ENCODE measurements at places on chromosomes 3 and 15.

DNA sequence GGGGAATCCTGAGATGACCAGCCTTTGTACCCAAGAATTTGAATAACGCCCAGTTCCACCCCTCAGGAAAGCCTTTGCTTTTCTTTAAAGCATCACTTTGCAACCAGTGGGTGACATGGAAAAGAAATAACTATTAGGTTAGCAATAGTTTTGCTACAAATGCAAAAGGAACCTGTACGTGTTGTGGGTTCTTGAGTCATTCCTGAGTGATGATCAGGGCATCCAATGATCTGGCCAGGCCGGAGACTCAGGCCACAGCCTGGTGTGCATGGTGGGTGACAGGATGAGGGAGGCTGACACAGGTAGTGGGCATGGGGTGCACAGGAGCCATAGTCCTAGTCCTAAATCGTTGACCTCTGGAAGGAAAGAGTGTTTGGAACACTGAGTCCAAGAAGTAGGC is 321.4 kb upstream of the IL12A start:
- no peak for DNase-seq

- no peak for DNase-seq
Measured at GRCh38 chr3:36786921-36787890, 22.9 kb upstream of the DCLK3 start.

DNA sequence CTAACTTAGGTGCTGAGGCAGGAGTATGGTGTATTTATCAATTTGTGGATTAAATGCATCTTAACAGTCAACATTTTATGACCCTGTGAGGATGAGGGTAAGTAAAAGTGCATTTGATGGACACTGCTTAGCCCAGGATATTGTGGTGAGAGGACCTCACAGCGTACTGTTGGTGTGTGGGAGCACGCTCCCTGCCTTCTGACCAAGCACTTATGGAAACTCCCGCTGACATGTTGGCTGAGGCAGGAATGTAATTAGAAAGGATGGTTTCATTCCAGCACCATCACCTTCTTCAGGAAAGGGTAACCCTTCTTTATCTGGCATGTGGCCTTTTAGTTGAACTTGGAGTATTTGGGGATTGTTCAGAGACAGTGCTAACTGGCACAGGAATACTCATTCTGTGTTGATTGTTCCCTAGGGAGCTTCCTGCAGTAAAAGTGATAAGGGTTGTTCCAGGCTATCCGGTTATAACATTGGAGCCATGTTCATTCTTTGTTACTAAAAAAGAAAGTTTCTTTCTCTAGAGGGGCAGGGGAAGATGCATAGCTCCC is 11.7 kb upstream of the FSTL1 start:
- DNase-seq: no peak

DNA sequence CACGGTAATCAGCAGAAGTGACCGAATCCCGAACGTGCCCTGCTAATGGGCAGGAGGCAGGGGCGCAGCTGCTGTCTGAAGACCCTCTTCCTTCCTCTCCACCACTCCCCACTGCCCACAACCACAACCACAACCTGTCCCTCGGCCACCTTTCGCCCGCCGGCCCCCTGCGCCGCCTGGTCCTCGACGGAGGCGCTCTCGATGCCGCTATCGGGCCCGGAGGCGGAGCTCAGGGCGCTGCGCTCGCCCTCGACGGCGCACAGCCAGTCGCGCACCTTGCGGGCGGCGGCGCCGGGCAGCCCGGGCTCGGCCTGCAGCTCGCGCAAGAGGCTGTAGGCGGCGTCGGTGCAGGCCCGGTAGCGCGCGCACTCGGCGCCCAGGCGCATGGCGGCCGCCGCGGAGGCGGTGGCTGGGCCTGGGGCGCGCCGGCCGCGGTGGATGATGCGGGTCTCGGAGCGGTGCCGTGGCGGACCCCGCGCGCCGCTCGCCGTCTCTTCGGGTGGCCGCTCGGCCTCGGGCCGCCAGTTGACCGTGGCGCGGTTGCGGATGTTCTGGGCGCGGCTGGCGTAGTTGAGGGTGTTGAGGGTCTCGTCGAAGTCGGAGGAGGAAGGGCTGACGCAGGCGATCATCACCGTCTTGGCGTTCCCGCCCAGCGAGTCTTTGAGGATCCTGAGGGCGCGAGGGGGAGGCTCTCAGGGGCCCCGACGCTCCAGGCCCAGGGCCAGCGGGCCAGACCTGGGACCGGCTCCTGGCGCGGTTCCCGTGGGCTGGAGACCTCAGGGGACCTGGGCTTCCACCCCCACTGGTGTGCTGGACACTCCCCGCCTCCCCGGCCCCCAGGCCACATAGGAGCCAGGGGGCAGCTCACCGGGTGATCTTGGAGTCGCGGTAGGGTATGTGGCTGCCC is 6.9 kb downstream of the KIF7 start:
- no peak for DNase-seq

DNA sequence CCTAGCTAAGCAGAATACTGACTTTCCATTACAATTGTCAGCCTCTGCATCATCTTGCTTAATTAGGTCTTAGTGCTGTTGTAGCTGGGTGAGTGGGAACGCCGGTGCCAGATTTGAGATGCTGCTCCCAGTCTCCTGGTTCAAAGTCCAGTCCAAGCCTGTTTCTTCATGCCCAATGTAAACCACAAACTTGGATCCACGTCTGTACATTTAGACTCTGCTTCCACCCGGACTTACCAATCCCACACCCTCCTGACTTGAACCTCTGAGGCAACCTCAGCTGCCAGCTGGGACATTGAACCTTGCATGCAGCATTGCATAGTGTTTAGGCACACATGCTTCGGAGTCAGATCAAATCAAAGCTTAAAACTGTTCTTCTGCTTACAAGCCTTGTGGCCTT is 43.0 kb downstream of the BCL2L10 start:
- no peak for DNase-seq

DNA sequence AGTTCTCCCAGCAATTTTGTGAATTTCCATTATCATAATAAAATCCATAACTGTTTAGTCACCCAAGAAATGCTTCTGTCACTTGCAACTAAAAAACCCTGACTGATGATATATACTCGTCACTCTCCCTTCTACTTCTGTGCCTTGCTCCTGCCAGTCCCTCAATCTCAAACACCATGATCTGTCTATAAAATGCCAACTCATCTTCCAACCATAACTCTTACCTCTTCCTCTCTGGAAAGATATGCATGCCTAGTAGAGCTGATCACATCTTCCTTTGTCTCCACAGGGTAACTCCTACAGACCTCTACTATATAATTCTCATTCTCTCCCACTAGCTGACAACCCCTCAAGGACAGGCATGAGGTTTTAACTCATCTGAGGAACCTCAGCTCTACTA is 5.2 kb upstream of the VEPH1 start:
- no peak for DNase-seq

DNA sequence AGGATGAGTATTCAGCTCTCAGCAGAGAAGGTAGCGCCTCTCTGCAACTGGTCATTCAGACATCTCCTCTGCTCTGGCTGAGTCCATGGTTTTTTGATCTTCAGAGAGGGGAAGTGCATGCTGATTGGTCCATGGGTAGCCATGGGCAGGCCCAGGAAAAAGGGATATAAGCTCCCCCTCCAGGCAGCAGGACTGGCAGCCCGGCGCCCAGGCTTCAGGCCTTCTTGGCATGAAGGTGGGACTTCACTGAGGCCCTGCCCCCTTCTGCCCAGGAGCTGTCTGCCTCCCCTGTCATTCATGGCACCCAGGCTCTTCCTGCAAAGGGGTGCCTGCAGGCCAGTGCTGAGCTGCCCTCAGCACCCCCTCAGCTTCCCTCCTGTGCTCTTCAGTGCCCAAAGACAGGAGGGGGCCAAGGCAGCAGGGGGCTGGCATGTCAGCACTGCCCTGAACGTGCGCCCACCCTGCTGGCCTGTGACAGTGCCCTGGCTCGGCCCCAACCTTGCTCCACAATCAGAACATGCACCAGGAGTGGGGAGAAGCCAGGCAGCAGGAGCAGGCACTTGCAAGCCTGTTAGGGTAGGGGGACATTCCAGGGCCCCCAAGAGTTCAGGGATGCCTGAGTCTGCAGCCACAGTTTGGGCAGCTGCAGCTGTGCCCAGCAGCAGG is 13.8 kb upstream of the NR1I2 start:
- DNase-seq: no peak

DNA sequence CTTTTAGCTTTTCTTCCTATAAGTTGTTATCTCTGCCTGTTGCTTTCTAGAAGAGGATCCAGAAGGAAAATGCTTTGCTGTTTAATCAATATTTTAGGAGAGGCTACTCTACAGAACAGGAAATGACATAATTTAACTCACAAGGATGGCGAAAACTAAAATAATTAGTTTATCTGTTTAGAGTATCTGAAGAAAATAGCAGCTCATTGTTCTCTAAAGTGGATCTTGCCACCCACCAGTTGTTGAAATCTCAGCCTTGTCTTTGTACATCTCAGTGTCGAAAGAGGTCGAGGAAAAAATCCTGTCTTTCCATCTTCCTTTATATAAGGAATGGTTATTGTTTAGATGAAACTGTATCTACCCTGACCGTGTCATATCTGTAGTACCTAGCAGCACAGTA is 126.6 kb downstream of the ZNF609 start:
- no peak for DNase-seq

- DNase-seq: no peak
Measured at GRCh38 chr3:185824051-185825005, 514 bp downstream of the IGF2BP2 start.

DNA sequence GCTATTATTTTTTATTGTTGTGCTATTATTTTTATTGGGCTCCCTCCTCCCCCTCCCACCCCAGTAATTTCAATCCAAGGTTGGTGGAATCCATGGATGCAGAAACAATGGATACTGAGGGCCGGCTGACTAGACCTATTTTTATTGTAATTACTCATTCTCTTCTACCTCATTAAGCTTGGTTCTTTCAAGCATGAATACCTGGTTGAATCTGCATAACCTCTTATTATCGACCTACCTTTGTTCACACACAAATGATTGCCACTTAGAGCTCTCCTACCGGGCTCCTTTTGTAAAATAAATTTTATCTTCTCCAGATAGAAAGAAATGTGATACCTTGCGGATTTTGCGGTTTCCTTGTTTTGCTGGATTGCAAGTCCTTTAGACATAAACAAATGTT is 31.6 kb downstream of the BTD start:
- DNase-seq: no peak

GRCh38 chr3:50139308-50139707 is 15.8 kb upstream of the SEMA3F start:
- DNase-seq: no peak

DNA sequence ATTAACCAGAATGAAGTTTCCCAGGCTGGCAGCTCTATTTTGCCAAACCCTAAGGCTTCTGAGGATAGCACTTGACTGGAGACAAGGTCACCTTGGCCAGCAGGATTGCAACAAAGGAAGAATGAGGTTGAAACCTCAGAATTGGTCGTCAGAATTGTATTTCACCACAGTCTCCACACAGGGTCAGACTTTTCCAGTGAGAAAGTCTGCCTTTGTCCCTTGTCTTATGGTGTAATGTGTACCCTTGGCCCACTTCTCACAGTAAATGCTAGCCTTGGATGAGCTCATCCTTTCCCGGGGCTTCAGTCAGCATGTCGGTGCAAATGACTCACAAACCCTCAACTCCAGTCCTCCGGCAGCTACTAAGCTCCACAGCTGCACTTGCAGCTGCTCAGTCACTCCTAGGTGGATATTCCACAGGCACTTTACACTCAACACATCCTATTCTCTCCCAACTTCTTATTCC is 19.7 kb downstream of the SSR3 start:
- DNase-seq: peak; percentile 57

DNA sequence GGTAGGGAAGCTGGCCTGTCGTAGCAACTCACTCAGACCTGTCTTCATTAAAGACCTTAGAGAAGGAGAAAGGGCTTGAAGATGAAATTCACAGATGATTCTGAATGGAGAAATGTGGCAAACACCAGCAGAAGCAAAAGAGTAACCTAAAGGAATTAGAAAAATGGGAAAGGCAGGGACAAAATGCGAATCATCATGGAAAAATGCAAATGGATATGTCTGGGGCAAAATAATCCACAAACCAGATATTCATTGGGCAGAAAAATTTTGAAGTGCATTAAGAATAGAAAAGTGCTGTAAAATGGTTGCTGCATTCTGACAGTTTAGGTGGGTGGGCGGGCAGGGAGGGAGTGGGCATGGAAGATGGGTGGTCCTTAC is 156.9 kb upstream of the RASGRP1 start:
- DNase-seq: no peak

GRCh38 chr15:44633603-44634002 is 29.9 kb downstream of the SPG11 start:
- DNase-seq: no peak

DNA sequence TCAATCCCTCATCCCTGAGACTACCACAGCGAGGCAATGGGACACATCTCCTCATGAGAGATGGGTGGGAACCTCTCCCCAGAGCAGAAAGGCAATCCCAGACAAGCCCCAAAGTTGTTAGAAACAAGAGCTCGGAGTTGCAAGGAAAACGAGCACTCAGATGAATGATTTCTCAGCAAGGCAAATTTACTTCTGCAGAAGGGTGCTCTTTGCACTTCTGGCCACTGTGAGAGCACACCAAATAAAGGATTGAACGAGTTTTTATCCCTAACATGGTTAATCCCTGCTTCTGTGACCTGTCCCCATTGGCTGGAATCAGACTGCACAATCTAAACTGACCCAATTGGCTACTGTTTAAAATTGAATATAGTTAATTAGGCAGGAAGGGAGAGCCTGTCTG is 339.1 kb upstream of the POU1F1 start:
- no peak for DNase-seq

DNA sequence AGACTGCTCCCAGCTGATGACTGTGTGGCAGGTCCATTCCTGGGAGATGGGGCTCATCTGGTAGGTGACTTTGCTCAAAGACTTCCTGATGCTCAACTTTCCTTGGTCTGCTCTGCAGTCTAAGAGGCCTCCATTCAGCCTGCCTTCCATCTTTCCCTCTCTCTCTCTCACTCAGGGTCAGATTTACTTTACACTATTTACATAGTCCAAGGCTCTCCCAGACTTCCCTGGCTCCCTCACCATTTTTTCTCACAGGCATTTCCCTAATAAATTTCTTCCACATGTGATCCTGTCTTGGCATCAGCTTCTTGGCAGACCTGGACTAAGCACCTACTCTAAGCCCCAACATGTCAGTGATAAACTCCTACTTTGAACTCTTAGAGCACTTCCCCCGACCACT is 13.0 kb upstream of the PCCB start:
- no peak for DNase-seq

GRCh38 chr3:186413615-186414415 is 51.8 kb upstream of the DGKG start:
- no peak for DNase-seq
